NCI-H1694 (cell line): ENCODE measurements at places on chromosomes 5 and 9.
A peak's percentile ranks its signal among the peaks of the same experiment; 100 is the strongest.

DNA sequence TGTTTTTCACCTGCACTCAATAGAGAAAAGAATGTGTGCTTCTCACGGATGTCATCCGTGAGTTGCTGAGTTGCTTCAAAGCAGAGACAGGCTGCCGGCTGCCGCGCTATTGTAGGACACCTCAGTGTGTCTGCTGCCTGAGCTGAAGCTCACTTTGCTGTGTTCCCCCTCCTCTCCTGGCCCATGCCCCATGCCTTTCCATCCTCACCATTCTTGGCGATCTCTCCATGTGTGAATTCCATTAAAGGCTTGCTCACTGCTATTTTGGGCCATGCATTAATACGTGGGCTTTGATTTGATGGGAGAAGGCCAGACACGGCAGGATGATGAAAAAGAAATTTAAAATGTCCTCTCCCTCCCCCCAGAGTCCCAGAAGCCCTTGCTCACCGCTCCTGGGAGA, 14.5 kb downstream of the ADAM19 start:
- no peak for DNase-seq

DNA sequence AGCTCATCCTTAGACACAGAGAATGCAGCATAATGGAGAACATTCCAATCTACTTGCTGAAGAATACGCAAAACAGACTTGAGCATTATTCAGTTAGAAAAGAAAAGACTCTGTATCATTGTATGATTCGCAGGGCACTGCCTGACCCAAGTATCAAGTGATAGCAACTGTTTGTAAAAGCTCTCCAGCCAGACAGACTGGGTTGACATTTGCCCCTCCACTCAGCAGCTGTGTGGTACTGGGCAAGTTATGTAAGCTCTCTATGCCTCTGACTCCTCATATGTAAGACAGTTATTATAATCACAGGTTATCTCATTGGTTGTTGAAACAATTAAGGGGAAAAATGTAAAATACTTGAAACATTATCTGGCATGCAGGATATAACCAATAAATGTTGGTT, 505.0 kb downstream of the ELAVL2 start:
- peak; percentile 23 for DNase-seq

DNA sequence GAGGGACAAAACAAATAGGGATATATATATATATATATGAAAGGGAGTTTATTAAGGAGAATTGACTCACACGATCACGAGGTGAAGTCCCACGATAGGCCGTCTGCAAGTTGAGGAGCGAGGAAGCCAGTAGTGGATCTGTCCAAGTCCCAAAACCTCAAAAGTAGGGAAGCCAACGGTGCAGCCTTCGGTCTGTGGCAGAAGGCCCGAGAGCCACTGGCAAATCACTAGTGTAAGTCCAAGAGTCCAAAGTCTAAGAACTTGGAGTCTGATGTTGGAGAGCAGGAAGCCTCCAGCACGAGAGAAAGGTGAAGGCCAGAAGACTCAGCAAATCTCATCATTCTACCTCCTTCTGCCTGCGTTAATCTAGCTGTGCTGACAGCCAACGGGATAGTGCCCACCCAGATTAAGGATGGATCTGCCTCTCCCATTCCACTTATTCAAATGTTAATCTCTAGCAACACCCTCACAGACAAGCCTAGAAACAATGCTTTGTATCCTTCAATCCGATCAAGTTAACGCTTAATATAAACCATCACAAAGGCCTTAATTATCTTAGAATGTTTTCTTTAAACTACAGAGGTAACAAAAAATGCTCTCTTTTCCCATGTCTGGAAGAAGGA, 23.8 kb upstream of the DAB2 start:
- no peak for DNase-seq

DNA sequence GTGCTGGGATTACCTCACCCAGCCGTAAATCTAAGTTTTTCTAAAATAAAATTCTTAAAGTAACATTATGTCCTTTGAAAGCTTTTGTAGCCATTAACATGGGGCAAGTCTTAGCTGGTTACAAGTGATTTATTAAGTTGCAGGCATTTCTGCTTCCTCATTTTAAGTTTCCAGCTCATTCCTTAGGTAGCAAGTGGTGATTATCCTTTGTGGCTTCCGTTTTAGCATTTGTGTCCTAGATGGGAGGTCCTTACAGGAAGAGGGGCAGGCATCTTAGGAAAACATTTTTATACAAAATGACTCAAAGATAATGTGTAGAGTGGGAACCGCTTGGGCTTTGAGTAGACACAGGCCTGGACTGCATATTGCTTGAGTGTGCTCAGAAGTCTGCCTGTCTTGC, 35.0 kb upstream of the ROPN1L start:
- no peak for DNase-seq

GRCh38 chr5:172688349-172689217, 47.5 kb downstream of the NEURL1B start:
- DNase-seq: no peak

GRCh38 chr5:64914396-64914795, 145.7 kb downstream of the CWC27 start:
- DNase-seq: no peak

DNA sequence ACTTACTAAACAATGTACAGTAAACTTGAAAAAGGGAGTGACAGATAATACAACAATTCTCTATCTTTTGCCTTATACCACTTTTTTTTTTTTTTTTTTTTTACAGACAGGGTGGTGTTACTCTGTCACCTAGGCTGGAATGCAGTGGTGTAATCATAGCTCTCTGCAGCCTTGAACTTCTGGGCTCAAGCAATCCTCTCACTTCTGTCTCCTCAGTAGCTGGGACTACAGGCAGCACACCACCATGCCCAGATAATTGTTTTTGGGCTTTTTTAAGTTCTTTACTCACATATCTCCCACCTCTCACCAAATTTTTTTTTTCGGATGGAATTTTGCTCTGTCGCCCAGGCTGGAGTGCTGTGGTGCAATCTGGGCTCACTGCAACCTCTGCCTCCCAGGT, 171.9 kb upstream of the SLC12A2 start:
- no peak for DNase-seq

GRCh38 chr9:95185956-95186355, 131.6 kb downstream of the FANCC start:
- no peak for DNase-seq

DNA sequence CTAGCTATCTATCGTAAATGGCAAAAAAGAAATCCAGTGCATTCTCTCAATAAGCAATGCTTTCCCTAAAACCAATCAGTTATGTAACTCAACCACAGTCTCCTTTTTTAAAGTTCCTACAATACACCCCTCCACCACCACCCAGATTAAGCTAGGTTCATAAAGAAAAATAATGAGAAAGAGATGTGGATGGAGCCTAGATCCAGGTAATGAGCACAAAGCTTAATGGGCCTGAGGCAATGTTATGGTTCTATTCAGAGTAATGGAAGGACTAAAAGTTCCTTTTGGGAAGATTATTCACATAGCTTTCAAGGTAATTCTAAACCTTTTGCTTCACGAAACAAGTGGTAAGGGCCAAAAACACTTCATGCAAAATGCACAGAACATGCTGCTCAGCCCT, 113.5 kb downstream of the MPDZ start:
- no peak for DNase-seq

GRCh38 chr5:96641368-96642280, 20.6 kb upstream of the CAST start:
- DNase-seq: no peak

- DNase-seq: peak; percentile 62
These were observed 12.8 kb upstream of the MTAP start for GRCh38 chr9:21789541-21790037.

DNA sequence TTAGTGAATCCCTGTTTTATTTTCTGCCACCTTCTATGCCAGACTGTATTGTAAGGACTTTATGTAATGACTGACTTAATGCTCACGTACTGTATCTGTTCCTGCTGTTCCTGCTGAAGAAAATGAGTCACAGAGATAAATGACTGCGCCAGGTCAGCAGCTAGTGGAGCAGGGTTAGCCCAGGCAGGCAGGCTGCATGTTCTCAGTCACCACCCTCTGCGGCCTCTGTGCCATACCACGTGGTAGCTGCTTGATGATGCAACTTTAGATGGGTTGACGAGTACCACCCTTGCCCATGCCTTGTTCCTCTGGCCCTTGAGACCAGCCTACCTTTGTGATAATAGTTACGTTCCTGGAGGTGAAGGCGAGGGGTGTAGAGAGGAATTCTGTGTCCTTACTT, 161.9 kb downstream of the TRIO start:
- no peak for DNase-seq

- no peak for DNase-seq
These were observed 1.5 kb downstream of the LCN10 start for GRCh38 chr9:136740971-136741882.

GRCh38 chr9:111287127-111287526, 42.9 kb downstream of the OR2K2 start:
- DNase-seq: no peak

- no peak for DNase-seq
These were observed 26.4 kb upstream of the JMY start for GRCh38 chr5:79209505-79209904.

GRCh38 chr5:74123929-74124328, 497.9 kb downstream of the ARHGEF28 start:
- DNase-seq: peak; percentile 32

DNA sequence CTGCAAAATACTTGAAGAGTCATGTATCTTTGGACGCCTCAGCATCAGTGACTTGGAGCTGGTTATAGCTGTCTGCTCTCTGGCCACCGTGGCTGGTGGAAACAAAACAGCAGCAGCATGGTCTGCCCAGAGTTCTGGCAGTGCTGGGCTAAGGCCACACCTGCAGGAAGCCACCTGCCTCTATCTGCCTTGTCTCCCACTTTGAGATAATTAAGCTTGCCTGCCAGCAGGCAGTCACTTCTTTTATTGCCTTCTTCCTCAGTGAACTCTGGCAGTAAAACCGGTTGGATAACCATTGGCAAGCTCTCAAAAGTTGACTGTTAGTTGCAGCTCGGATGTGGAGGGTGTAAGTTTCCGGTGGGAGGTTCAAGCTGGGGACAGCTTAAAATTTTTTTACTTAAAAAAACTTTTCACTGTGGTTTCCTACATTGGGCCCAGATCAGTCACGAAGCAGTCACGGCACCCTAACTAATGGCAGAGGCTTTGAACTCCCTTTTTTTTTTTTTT, 4.9 kb downstream of the SMIM3 start:
- DNase-seq: no peak

DNA sequence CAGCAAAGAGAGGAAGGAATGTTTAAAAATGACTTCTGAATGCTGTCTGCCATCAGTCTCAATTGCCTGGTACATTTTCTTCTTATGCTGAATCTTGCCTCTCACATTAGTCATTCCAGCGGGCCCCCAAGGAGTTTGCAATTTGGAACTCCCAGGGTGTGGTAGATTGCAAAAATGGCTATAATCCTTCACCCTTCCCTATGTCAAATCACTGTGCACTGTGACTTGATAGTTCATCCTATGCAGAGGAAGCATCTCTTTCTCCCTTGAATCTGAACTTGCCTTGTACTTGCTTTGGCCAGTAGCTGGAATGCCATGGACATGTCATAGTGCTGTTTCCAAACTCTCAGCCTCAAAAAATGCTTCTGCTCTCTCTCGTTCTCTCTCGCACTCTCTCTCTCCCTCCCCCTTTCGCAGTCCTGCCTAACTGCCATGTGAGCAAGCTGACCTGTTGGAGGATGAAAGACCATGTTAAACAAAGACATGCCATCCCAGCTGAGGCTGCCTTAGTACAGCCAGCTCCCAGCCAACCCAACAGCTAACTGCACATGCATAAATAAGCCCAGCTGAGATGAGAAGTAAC, 284.0 kb upstream of the TLE4 start:
- DNase-seq: no peak

DNA sequence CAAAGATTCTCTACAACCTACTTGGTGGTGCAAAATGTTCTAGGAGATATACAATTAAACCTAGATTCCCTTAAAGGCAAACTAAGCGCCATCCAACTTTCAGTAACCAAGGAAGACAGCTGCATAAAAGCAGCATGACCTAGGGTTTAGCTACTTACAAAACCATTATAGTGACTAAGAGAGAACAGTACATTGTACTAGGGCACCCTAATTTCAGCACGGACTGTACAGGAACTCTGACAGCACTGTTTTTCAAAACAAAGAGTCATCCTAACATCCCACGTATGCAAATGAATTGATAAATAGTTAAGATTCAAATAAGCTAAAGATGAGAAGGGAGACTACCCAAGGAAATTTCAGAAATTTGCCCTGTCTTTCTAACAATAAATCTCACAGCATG, 30.0 kb downstream of the STRBP start:
- no peak for DNase-seq

DNA sequence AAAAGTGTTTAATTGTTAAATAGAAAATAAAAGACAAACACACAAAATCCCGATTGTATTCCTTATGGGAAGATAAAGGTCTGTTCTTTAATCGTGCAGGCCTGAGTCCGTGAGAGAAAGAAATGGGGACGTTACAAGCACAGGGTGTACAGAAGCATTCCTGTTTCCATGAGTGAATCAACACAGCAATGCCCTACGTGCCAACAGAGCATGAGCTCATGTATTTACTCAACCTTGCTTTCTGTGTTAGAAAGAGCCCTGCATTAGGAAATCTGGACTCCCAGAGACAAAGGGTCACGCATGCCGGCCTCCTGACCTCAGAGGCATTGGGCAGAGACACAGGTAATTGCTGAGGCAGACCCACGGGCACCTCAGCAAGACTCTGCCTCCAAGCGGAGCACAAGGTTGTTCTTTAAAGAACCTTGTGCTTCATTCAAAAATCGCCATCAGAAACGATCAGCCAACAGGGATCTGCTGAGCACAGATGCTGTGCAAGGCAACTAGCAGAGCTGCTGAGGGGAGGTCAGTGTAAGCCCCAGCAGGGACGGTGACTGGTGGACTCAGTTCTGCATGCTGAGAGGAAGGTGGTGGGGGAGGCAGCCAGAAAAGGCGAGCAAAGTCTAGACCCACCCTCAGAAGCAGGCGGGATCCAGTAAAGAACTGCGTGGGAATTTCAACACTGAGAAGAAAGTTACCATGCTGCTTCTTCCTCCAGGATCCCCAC, 101.0 kb downstream of the TLE1 start:
- DNase-seq: no peak

DNA sequence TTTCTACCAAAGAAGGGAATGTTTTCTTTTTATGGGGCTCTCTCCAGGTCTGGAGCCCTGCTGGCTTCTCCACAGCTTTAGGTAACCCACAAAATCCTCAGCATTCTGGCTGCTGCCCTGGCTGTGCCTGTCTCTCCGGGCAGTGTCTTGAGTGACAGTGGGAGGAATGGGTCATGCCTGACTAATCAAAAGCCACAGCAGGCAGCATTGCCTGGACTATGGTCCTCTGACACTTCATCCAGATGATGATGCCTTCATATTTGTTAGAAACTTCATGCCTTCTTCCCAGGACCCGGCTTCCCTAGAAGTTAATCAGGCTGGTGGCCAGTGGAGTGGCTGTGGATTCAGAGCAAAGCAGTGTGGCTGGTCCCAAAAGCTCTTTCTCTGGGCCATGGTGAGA, 32.2 kb upstream of the TGFBI start:
- DNase-seq: no peak

DNA sequence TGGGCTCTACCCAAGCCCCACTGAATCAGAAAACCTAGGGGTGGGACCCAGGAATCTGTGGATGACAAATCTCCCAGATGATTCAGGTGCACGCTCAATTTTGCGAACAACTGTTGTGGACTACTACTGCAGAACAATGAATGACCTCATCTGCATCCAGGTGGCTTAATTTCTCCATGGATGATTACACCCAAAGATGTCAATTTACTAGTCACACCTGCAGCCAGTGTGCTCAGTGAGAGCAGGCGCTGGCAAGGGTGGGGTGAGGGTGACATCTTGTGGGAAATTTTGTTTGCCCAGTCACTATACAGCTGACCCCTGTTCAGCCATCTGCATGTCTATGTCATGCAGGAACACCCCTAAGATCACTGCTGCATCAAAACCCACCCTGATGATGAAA, 118.2 kb downstream of the ENTREP1 start:
- no peak for DNase-seq

- no peak for DNase-seq
These were observed 303.7 kb upstream of the PAPPA start for GRCh38 chr9:115849679-115850412.
